ENCODE measurements at places on chromosomes 5 and 9.

- no peak for DNase-seq
These were observed 57.7 kb upstream of the EGFL7 start for GRCh38 chr9:136604823-136605525.

DNA sequence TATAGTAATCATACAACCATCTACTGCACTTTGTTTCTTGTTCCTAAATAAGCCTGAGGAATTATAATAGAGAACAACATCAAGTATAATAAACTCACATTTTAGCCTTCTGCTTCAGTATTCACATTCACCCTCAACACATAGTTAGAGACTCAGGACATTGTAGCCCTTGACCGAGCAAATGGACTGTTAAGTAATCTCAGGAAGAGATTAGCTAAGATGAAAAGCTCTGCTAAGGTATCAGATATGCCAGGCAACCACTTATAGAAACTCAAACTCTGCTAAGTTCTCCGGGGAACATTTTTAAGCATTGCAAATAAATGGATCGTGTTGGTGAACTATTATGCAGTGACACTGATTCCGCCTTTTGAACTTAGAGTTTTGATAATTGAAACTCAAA is 252.0 kb downstream of the DTWD2 start:
- DNase-seq: no peak

DNA sequence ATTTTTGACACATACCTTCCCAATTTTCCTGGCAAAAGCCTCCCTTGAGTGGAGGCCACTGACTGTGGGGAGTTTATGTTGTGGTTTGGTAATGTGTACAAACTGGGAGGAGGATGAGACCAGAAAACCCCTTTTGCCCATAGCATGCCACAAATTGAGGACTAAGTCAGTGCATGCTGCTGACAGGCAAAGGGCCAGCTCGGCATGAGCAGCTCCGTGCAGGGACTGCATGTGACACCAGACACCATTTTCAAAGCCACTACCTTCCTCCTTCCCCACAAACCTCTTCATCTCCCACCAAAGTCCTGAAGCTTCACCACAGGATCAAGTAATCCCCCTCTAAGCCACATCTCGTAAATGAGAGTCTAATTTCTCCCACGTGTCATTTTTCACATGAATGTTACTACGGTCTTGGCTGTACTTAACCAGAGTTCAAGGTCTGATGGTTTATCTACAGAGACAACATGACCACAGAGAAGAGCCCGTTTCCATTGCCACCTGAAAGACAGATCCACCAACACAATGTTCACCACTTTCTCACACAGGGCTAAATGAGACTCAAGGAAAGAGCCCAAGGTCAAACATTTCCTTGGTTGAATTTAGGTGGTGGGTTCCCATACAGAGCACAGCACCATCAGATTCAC is 106.5 kb downstream of the NFIB start:
- DNase-seq: peak; percentile 21

DNA sequence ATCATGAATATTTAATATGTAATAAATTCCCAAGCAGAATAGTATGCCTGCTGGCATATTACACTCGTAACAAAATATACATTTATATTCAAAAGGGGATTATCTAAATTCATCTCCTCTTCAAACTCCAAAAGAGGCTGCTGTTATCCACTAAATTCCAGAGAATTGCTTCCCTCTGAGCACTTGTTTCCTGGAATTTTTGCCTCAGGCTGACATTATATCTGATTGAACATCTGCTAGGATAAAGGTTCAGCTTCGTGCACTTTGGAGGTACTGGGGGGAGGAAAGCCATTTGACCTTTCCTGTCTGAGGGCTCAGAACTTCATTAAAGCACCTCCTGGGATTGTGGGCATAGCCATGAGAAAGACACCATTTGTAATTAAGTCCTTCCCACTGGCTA is 4.3 kb upstream of the HAPLN1 start:
- no peak for DNase-seq

DNA sequence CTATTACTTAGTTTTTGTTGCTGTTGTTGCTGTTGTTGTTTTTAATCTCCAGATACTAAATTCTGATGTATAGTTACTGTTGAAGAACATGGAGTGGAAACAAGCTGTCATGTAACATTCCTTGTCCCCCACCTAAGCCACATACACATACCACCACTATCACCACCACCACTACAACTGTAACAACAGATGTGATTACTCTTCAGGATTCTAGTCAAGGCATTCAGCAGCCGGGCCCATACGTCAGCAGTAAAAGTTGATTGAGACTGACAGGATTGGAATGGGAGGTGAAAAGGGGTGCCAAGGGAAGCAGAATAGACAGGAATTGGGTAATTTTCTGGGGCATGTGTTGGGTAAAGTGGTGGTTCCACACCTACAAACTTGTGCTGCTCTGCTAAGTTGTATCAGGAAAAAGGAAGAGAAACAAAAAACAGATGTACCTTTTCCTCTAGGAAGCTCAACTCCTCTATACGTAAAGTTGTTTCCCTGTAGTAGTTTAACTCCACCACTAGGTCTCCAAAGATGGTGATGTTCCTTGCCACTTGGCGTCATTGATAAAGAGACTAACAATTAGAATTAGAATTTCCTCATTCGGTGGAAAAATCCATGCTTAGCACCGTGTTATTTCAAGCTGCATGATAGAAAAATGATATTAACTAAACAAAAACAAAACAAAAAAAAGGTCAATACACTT is 138.6 kb downstream of the ARRDC3 start:
- no peak for DNase-seq

GRCh38 chr9:110464321-110464720 is 115.2 kb downstream of the SVEP1 start:
- no peak for DNase-seq

DNA sequence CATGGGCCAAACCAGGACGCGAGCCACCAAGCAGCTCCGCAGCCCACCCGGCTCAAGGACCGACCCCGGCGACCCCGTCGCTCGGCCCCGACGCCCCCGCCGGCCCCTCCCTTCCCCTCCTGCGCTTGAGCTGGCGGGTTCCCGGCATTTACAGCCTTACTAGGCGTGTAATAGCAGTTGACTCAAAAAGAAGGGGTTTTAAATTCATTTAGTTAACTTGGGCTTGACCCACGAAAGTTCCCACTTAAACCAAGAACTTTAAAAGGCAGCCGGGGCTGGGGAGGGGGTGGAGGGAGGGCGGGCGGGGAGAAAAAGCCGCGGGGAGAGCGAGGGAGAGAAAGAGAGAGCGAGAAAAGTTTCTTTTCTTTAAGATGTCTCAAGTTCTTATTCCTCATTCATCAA is 636 bp downstream of the PRDM12 start:
- DNase-seq: no peak

- DNase-seq: peak; percentile 21
These were observed 103.5 kb upstream of the NR3C1 start for GRCh38 chr5:143506836-143507552.

DNA sequence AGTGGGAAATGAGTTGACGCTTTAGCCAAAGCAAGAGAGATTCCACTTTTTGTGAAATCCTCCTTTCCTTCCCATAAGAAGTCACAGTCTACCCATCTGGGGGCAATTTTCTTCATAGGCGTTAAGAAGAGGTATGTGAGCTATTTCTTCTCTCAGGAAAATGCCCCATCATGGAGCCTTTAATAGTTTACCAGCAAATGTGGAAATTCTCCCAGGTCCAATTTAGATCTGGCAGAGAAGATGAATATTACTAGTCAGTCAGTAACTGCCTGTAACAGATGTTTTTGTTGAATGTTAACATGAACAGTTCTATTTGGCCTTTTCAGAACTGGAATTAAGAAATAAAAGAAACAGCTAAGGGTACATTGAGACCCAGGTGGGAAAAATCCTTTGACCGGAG is 156.4 kb upstream of the RFX3 start:
- DNase-seq: no peak

GRCh38 chr5:16229357-16229940 is 49.9 kb upstream of the MARCHF11 start:
- no peak for DNase-seq

- DNase-seq: no peak
These were observed 42.1 kb downstream of the WDR41 start for GRCh38 chr5:77449981-77450380.

GRCh38 chr5:171476701-171477100 is 57.3 kb downstream of the FGF18 start:
- no peak for DNase-seq

DNA sequence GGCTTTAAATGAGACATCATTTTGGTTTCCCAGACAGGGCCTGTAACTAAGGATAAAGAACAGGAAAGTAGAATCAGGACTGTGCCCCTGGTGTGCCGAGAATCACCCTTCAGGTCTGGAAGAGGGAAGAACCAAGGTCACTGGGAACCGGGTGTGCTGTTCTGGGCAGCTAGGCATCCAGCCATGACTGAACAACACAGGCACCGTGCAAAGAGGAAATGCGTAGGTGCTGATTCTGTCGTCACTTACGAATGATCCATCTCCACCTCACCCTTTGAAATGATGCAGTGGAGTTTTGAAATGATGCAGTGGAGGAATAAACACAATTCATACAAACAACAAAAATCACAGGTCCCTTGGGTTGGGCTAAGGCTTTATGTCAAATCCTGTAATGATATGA is 64.4 kb downstream of the MAP1B start:
- no peak for DNase-seq

DNA sequence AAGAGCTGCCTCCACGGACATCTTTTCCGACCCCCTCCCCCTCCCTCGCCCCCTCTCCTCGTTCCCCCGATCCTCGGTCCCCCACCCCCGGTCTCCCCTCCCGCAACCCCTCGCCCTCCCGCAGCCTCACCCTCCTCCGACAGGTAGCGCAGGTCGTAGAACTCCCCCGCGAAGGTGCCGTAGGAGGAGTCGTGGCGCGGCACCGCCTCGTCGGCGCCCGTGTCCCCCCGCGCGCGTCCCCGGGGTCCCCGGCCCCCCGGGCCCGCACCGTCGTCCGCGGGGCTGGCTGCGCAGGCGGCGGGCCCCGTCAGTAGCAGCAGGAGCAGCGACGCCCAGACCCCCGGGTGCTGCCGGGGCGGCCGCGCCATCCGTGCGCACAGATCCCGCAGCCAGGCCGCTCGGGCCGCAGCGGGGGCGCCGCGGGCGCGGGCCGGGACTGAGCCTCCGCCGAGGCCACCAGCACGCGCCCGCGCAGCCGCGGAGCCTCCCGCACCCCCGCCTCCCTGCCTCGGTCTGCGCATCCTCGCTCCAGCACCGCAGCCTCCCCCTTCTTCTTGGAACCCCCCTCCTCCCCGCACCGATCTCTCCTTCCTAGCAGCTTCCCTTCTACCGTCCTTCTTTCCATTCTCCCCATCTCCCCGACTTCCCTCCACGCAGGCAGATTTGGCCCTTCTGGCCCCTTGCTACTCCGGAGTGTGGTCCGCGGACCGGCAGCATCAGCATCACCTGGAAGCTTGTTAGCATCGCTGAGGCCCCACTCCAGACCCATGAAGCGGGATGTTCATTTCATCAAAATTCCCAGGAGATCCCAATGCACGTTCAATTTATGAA is at the start of gene FRRS1L:
TSS of gene FRRS1L (minus strand) at position 479 of the 831 bp plus-strand sequence. CDS start at position 368, 111 bp downstream.
- DNase-seq: peak; percentile 89

GRCh38 chr9:69542942-69543704 is 129.0 kb downstream of the APBA1 start:
- peak; percentile 15 for DNase-seq

GRCh38 chr9:126523611-126524111 is 90.1 kb upstream of the LMX1B start:
- no peak for DNase-seq

GRCh38 chr5:138752341-138752950 is 779 bp upstream of the CTNNA1 start:
- DNase-seq: no peak

DNA sequence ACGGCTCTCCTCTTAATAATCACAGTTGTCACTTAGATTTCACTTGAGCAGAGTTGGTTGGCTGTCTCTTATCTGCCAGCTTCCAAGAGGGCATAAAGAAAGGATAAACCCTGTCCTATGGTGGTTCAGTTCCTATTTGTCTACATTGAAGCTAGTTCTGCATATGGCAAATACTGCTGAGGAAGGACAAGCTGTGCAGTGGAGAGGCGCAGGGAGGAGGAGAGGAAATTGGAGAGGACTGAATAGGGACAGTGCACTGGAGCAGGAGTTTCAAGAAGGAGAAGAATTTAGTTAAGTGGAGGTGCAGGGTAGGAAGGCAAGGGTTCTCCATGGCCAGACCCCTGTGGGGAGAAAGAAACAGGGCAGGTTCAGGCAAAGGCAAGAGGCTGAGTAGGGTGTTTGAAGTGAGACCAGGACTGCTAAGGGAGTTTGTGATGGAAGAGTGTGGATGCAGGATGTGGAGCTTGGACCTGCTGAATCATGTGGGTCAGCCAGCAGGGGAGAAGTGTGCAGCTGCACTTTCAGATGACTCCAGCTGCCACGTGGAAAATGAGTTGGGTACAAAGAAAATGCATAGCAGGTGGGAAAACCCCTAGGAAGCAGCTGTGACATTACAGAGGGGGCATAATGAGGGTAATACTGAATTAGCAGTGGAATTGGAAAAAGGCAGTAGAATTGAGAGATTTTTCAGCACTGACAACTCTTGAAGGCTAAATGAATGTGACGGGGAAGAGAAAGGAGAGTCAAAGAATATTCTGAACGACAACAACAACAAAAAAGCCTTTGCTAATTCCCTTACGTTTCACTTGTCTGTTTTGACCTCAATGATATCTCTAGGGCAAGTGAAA is 66.8 kb downstream of the MAMDC2 start:
- DNase-seq: no peak

DNA sequence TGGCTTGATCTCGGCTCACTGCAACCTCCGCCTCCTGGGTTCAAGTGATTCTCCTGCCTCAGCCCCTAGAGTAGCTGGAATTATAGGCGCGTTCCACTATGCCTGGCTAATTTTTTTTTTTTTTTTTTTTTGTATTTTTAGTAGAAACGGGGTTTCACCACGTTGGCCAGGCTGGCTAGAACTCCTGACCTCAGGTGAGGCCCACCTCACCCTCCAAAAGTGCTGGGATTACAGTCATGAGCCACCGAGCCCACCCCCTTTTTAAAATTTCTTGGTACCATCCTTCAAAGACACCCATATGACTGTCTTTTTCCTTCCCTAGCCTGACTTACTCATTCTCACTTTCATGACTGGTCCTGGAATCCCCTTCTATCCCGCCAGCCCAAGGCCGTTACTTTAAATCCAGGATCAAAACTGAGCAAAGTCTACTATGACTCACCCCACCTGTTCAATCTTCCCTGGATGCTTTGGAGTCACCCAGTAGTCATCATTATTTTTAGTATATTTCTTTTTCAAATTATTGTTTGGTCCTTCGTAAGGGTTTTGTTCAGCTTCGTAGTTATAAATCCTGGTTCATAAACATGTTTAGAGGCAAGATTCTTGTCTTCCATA is 1.2 kb upstream of the TBCA start:
- no peak for DNase-seq

DNA sequence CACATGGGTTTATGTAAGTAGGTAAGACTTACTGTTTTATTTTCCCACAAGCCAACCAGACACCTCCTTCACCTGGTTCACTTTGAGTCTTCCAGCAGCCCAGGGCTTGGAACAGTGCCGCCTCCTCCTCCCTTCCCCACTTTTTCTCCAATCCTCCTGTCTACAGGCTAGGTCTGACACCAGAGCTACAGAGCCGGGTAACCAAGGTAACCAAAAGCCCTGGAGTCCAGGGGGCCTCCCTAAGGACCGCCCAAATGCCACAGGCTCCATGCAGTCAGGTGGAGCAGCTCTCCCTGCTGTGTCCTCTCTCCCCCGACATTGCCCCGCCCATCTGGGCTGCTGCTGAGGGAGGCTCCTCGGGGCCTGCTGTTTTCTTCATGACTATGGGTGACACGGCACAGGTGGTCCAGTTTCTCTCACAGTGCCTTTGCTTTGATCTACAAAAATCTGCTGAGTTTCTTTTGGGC is 138.0 kb upstream of the EFNA5 start:
- DNase-seq: no peak

Data from cerebellum (tissue), 4 donors.